ENCODE measurements at places on chromosomes 3 and 15.
A peak's percentile ranks its signal among the peaks of the same experiment; 100 is the strongest.

DNA sequence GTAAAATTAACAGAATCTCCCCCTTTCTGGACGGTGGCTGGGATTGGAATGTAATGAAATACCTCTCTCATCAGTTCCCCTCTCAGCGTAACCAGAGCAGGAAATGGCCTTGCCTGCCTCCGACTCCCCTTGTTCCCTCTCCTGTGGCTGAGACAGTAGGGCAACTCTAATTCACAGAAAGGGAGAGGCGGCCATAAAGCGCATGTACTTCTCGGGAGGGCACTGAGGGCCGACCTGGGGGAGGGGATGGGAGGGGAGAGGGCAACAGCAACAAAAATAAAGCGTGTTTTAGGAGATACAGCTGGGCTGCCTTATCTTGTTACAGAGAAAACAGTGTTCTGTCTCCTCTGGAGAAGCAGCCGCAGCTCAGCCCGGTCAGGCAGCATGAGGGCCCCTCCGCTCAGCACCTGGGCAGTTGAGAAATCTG, 783.3 kb upstream of the ARRDC4 start:
- DNase-seq: no peak

GRCh38 chr3:28139967-28140634, 101.3 kb upstream of the CMC1 start:
- DNase-seq: no peak

GRCh38 chr3:52645549-52645948, 40.2 kb downstream of the PBRM1 start:
- DNase-seq: no peak

- no peak for DNase-seq
Measured at GRCh38 chr15:100373120-100373896, 31.5 kb upstream of the ADAMTS17 start.

GRCh38 chr3:194135516-194135805, 487 bp upstream of the HES1 start:
- DNase-seq: no peak

DNA sequence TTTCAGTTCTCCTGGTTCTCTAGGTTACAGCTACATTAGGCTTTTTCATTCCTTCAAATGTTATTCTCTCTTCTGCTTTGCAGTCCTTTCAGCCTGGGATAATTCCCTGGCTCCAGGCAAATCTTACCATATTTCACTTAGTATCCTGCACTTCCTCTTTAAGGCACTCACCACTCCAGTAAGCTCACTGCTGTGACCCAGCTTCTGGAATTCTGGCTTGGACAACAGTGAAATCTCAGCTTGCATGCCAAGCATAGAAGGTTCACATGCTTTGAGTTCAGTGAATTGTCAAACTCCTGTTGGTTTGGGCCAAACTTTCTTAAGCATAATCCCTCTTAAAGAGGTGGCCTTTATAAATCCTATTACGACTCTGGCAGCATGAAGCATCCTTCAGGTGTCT, 69.4 kb downstream of the SCN10A start:
- no peak for DNase-seq

DNA sequence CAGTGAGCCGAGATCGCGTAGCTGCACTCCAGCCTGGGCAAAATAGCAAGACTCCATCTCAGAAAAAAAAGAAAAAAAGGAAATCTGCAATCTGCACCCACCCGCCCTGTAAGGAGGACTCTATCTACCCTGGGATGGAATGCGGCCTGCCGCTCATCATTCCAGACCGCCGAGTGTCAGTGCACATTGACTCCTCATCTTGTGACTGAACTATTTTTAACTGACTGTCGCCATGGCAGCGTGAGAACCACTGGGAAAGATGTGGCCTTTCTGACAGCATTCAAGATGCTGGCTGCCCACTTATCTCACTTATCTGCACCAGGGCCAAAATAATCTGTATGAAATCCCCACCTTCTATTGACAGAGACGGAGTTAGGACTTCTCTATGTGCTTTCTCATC, 38.8 kb upstream of the ANKRD34C start:
- DNase-seq: no peak

DNA sequence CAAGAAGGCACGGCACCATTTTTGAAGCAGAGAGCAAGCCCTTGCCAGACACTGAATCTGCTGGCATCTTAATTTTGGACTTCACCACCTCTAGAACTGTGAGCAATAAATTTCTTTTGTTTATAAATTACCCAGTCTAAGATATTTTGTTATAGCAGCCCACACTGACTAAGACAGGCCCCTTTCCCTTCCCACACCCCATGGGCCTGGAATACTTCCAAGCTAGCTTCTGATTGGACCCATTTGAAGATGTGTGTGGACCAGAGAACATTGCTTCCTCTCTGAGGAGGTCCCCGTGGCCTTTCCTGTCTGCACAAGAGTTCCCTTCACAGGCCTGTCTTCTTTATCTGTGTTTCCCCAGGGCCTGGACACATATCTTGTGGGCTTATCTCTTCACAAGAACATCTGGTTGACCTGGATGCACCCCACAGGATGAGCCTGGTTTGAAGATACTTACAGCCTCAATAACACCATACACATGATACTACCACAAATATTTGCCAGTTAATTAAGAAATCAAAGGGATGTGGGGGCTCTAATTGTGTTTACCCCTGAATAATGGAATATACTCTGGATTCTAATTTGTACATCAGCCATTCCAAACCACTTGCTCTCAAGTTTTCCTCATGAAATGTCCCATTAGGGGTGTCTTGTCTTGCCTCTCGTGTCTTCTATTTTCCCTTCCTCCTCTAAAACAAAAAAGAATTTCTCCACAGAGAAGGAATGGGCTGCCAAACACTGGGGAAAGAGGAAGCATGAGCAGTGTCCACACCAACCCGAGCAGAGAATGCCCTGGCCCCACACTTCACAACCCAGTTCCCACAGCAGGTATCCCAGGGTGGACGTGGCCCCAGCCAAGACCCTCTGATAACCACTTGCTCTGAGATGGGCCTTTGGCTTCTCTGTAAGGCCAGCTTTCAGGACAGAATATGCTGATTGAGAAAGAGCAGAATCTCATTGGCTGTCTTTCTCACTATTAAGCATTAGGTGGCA, 42.5 kb downstream of the GLB1 start:
- DNase-seq: no peak

DNA sequence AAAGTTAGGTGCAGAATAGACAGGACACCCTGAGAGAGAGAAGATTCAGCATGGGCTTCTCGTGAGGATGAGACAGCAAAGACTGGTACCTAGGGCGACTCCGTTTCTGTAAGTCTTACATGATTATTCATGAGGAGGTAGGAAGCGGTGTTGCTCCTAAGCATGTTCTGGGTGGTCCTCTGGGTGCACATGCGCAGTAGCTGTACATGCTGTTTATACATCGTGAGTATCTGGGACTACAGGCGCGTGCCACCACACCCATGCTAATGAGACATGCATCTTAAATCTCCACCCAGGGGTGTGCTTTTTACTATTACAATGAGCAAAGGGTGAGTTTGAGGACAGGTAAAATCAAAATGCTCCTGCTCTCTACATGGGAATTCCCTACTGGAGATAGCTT, 12.3 kb downstream of the ALPK3 start:
- no peak for DNase-seq

GRCh38 chr15:97759363-97759762, 201.1 kb upstream of the ARRDC4 start:
- DNase-seq: no peak

GRCh38 chr3:177977381-177978158, 558.7 kb upstream of the KCNMB2 start:
- no peak for DNase-seq

- peak; percentile 54 for DNase-seq
Measured at GRCh38 chr15:48796930-48797329, 13.9 kb downstream of the CEP152 start.

- no peak for DNase-seq
Measured at GRCh38 chr3:127815641-127816605, 6.4 kb downstream of the MGLL start.

DNA sequence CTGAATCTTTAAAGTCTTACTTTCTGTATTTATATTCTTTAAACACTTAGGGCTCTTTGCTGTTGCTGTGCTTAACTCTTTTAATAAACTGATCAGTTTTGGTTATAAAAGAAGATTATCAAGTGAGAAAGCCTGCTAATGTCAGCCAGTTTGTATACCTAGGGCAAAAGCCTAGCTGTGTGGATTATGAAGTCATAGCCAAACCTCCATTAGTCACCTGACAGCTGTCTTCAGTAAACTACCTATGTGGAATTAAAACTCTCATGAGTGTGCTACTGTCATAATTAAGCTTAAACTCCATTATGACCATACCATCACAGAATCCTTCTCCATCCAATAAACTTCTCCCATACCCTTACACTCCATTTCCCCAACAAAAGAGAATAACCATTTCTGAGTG, 762.7 kb downstream of the NTRK3 start:
- DNase-seq: no peak

GRCh38 chr3:160661660-160662059, 15.3 kb upstream of the ARL14 start:
- DNase-seq: peak; percentile 33

GRCh38 chr3:123188058-123188457, 13.7 kb upstream of the SEC22A start:
- no peak for DNase-seq

DNA sequence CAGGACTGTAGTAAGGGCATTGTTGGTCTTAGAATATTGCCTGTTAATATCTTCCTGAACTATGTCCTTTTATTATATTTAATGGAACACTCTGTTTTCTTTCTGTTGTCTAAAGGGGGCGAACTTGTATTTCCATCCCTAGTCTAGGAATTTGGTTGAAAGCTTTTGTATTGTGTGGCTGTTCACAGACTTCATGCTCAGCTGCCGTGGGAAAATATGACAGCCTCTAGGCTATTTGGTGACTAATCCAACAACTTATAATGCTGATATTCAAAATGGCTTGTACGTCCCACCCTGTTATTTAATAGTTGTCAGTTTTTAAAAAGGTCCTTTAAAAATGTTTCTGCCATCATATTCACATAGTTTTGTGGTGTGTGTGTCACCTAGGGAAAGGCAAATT, 202.6 kb downstream of the KLHL25 start:
- no peak for DNase-seq

- DNase-seq: no peak
Measured at GRCh38 chr15:38557921-38558320, 6.7 kb downstream of the RASGRP1 start.

GRCh38 chr3:45940004-45940780, 3.1 kb upstream of the CXCR6 start:
- DNase-seq: peak; percentile 50

DNA sequence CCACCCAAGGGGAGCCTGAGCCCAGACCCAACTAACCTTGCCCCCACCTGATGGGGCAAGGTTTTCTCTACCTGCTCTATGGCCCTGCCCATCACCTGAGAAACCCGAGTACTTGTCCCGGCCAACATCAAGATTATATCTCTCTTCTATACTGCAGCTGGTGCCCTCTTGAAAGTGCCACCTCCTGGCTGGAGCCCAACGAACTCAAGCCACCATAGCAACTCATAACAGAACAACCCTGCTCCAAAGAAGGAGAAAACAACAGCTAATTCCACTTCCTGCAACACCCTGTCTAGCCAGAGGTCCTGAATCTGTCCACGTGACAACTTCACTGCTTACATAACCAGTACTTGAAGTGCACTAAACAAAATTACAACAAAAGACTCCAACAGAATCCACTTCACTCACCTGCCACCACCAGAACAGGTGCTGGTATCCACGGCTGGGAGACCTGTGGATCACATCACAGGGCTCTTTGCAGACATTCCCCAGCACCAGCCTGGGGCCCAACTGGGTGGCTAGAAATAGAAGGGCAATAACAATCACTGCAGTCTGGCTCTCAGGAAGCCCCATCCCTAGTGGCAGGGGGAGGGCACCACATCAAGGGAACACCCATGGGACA, 49.2 kb downstream of the PIERCE2 start:
- DNase-seq: peak; percentile 31

GRCh38 chr3:55615694-55616295, 128.7 kb upstream of the WNT5A start:
- DNase-seq: no peak

GRCh38 chr3:38000242-38000916, 9.8 kb downstream of the VILL start:
- DNase-seq: no peak

GRCh38 chr3:180421721-180422120, 180.2 kb upstream of the TTC14 start:
- no peak for DNase-seq

DNA sequence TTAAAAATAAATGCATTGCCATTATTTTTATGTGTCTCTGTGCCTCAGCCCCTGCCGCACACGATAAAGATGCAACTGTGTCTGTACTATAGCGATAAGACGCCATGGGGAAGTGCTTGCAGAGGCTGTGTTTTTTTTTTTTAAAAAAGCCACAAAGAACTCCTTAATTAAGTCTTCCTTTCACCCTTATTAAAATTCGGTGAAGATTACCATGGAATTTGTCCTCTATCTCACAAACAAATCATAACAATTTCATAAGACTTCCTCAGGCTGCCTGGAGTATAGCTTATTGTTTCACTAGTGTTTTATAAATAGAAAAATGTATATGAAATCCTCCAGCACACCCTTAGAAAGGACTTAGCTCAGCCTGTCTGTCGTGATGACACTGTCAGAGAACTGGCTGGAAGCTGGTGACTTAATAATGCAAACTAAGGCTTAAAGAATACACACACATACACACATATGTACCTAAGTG, 374.8 kb upstream of the SLCO3A1 start:
- no peak for DNase-seq

DNA sequence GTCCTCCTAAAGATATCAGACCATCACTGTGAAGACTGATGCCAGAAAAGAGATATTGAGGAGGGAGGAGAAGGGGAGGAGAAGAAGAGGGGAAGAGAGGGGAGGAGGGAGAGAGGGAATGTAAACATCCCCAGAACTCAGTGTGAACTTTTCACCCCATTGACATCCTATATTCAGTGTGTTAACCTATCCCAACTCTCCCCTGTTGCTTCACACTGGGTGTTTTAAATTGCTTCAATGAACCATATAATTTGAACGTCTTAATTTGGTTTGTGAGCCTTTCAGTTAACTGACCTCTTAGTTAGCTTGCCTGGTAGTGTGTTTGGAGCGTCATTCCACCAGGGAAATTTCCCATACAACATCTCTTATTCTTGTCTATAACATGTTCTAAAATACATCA, 29.8 kb upstream of the PTPRG start:
- no peak for DNase-seq
